ENCODE measurements at places on chromosomes 3 and 15. TPM values are rescaled to one million over a fixed set of nuclear protein-coding genes. Genes with fewer than 3 reads are reported as not detected.

GOLGA8K gene
- total RNA-seq, result not detected

FSIP1 gene
- total RNA-seq, result 2.6 TPM

MYLK gene
- 807 TPM for total RNA-seq

FGD5 gene
- under 0.01 TPM for total RNA-seq

WDR72 gene
- total RNA-seq, result not detected

PLSCR4 gene
- total RNA-seq, result 13.5 TPM

All from fibroblast of villous mesenchyme (primary cell).